ENCODE measurements at places on chromosomes 11 and 22. TPM values are rescaled to one million over a fixed set of nuclear protein-coding genes. Genes with fewer than 3 reads are reported as not detected.

The SNX32 gene
- total RNA-seq: 2.6 TPM

The OR51T1 gene
- total RNA-seq: not detected

The PUS3 gene
- total RNA-seq: 14.8 TPM

The PACSIN3 gene
- 29.0 TPM for total RNA-seq

The TSSK2 gene
- not detected for total RNA-seq
